ENCODE measurements at places on chromosomes 11 and 22.

GRCh38 chr11:80007616-80008015 is 566.8 kb upstream of the TENM4 start:
- DNase-seq: no peak

DNA sequence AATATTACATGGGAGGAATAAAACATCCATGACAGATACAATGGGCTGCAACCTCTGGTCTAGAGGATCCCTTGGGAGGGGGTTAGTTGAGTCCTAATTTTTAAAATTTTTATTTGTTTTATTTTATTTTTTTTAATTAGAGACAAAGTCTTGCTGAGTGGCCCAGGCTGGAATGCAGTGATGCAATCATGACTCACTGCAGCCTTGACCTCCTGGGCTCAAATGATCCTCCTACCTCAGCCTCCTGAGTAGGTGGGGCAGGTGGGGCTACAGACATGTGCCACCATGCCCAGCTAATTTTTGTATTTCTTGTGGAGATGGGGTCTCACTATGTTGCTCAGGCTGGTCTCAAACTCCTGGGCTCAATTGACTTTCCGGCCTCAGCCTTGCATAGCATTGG is 43.1 kb downstream of the FDX1 start:
- no peak for DNase-seq

- DNase-seq: no peak
Observed at GRCh38 chr11:14249121-14249963, 109.6 kb downstream of the RRAS2 start.

- DNase-seq: no peak
Observed at GRCh38 chr11:7019500-7020182, 505 bp downstream of the ZNF214 start.

GRCh38 chr11:79152511-79152910 is 288.3 kb downstream of the TENM4 start:
- no peak for DNase-seq

GRCh38 chr22:46596819-46597218 is 23.4 kb upstream of the GRAMD4 start:
- no peak for DNase-seq

DNA sequence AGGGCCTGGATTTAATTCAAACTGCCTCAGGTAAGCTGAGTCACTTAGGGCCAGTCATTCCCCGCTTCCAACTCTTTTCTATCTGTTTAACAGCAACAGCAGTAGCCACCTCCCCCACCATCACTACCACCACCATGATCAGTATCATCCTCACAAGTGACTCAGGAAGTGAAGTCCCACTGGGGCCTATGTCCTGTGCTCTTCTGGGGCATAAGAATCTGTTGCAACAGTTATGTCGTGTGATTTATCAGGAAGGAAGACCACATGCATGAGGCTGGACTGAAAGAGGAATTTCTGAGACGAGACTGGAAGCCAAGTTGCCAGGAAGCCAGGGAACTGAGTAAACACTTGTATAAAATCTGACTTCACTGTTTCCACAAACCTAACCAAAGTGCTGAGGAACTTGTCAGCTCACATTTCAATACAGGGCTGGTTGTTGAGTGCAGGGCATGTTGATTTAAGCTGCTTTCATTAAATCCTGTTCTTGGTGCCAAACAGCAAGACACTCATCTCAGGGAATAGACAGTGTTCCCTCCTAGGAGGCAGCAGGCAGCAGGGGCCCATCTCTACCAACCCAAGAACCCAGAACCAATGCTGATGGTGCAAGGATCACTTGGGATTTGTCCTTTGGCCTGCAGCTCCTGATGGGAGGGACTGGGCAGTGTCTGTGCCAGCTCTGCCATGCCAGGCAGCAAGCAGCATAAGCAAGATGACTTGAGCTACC is 226.7 kb upstream of the NARS2 start:
- DNase-seq: no peak

GRCh38 chr11:115709297-115709696 is 205.1 kb upstream of the CADM1 start:
- no peak for DNase-seq

DNA sequence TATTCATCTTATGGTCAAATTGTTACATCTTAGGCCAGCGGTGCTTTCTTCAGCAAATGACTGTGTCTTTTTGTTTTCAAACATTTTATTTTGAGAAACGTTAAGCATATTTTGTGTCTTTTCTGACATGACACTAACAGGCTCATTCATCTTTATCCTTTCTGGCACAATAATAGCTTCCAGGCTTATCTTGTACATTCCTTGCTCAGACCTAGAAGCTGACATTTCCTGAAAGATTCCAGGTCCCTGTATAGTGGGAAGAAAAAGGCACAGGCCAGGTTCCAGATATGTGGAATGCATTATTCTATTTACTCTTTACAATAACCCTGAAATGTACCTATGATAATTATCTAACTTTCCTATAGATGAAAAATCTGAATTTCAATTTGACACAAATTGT is 379.1 kb upstream of the B3GAT1 start:
- DNase-seq: no peak

- no peak for DNase-seq
Observed at GRCh38 chr11:122720107-122720881, 64.8 kb downstream of the UBASH3B start.

GRCh38 chr11:92447586-92447985 is 223.0 kb downstream of the FAT3 start:
- no peak for DNase-seq

- DNase-seq: no peak
Observed at GRCh38 chr11:17214338-17214737, 6.6 kb upstream of the PIK3C2A start.

DNA sequence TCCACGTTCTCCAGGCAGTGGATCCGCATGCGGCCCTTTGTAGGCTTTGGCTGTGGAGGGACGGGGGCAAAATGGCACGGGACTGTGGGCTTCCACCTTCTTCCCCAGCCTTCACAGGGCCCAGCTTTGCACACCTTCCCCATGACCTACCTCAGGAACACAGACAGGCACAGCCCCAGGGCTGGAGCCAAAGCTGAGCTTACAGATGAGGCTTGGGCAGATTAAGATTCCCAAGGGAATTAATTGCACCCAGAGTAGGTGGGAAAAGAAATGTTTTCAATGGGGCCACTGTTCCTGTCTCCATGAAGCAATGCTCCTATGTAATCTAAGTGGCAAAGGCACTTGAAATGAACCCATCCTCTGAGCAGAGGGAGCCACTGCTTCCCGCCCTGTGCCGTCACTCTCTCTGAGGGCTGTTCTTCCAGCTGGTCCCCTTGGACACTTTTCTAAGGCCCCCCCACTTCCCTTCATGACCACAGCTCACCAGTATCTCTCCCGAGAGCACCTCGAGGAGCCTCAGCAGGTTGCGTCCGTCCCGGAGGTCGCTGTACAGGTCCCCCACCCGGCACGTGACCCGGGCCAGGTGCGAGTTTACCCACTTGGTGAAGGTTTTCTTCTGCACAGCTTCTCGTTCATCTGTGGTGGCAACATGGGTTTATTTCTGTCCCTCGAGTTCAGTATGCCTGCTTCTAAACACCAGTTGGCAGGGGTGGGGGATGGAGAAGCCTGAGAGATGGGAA is 13.5 kb downstream of the SPTBN2 start:
- DNase-seq: no peak

DNA sequence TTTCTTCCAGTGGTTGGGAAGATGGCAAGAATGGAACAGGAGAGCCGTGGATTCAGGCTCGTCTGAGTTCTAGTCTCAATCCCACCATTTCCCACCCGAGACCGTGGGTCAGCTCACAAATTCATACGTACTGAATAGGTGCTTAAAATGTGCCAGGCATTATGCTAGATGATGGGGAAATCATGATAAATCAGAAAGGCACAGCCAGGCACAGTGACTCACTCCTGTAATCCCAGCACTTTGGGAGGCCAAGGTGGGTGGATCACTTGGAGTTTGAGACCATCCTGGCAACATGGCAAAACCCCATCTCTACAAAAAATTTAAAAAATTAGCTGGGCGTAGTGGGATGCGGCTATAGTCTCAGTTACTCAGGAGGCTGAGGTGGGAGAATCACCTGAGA is 7.1 kb downstream of the TRIOBP start:
- no peak for DNase-seq

DNA sequence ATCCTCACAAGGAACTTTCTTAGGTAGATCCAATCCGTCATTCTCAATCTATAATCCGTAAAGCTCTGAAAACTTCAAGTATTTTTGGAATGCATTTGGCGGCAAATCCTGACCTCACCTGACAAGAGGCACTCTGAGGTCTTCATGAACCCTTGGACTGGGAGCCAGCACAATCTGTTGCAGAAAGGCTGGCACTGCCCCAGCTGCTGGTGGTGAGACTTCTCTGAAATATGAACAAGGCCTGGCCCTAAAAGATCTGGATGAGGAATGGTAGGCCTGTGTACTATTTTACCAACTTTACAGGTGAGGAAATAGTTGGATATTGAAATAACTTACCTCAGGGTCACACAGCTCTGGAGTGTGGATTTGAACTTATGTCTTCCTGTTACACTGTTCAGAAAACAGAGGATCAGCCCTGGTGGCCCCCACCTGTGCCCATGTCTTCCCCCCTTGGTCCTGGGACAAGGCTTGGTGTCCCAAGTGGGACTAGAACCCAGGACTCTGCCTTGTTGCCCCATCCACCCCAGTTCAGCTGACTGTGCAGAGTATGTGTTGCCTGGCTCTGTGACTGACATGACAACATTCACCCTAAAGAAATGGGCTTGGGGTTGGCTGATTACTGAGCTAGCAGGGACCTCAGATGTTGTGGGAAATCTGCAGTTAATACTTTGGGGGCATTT is 471.4 kb downstream of the MN1 start:
- no peak for DNase-seq

GRCh38 chr11:65505466-65506289 is 6.8 kb downstream of the MALAT1 start:
- no peak for DNase-seq

GRCh38 chr11:71078482-71078881 is 173.9 kb downstream of the SHANK2 start:
- no peak for DNase-seq

- DNase-seq: peak; percentile 65
Observed at GRCh38 chr11:3879216-3879966, 23.9 kb downstream of the STIM1 start.

DNA sequence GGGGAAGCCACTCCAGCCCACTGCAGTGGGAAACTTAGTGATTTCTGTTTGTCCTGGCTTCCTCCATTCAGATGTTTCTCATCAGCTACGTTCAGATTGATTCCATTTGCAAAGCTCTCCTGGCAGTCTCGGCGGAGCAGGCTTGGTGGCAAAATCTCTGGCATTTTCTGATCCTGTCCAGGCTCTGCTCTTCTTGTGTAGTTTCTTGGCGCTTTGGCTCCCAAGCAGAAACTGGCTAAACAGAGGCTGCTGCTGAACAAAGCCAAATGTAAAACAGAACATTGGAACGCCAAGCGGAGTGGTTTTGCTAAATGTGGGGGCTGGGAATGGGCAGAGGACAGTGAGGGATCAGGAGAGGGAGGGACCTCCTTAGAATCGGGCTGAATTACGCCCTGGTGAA is 36.7 kb downstream of the ADAMTS8 start:
- DNase-seq: no peak

GRCh38 chr11:15975742-15976141 is 380.6 kb downstream of the SOX6 start:
- DNase-seq: no peak

- DNase-seq: no peak
Observed at GRCh38 chr22:49713003-49713402, 114.7 kb downstream of the BRD1 start.

GRCh38 chr11:65640483-65641296 is 2.8 kb downstream of the SIPA1 start:
- no peak for DNase-seq

- no peak for DNase-seq
Observed at GRCh38 chr11:130721023-130721681, 195.1 kb downstream of the SNX19 start.

DNA sequence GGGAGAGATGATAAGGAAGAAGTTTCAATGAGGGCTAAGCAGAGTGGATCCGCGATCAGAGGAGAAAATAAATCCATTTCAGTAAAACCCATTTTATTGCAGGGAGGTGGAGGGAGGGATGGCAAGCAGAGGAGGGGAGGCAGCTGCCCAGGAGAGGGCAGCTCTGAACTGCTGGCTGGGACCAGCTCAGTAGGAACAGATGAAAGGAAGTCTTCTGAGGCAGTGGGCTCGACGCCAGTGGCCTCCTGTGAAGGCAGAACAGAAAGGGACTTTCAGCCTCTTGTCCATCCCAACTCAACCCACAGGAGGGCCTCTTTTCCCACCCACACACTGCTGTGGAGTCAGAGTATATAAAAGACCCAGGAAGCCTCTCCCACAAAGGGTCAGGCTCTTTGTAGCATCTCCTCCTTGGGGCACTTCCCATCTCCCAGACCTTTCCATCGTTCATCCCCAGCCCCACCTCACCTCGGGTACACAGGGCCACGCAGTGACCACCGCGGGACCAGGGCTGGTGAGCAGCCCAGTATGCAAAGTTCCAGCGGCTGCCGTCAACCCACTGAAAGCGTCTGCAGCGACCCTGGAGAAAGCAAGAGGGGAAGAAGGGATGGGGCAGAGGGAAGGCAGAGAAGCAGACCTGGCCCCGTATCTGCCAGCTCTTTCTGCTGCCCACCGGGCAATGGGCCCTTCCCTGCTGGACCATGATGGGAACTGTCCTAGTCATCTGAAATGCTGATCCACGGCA is 3.0 kb downstream of the PRG2 start:
- no peak for DNase-seq

GRCh38 chr11:57081356-57081755 is 92.6 kb downstream of the OR5AK2 start:
- DNase-seq: no peak

DNA sequence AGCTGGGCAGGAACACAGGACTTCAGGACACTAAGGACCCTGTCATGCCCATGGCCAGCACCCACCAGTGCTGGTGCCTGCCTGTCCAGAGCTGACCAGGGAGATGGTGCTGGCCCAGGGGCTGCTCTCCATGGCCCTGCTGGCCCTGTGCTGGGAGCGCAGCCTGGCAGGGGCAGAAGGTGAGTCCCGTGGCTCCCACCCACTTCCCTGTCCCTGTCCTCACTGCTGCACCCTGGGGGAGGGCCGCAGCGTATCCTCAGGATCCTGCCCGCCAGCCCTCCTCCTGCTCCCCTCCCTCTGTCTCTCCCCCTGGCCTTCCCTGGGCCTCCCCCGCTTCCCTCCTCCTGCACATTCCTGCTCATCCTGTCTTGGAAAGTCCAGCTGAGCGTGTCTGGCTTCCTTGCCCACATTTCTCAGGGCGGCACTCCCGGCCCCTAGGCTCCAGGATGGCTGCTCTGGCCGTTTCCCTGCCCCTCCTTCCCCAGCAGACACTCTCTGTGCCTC is 8.7 kb downstream of the CSF2RB start:
- DNase-seq: no peak

DNA sequence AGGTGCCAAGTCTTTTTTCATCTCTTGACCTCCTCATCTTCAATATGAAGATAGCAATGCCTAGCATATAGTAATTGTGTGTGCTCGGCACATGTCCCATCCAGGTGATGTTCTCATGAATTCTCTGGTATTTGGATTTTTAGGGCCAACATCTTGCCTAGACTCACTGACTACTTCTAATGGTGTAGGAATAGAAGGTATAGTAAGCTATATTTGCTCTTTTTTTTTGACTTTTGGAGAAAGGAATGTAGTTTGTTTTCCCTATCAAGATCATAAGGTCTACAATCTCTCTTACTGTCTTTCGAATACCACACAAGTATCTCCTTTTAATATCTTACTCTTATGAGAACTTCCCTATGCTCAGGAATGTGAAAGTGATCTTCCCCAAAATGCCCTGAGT is 3.2 kb downstream of the HBD start:
- DNase-seq: no peak
